H4 (cell line): ENCODE measurements at places on chromosomes 12 and 14. TPM values are rescaled to one million over a fixed set of nuclear protein-coding genes. Genes with fewer than 3 reads are reported as not detected.

The DDN gene
- 0.06 and 0.14 TPM in 2 replicates for total RNA-seq

The WNT5B gene
- total RNA-seq = 3.8 and 6.4 TPM in 2 replicates

The MAP1LC3B2 gene
- total RNA-seq = 0.41 and 1.6 TPM in 2 replicates

The CMA1 gene
- total RNA-seq = not detected in 2 replicates

The MYO1A gene
- total RNA-seq = not detected in 2 replicates

The COQ6 gene
- total RNA-seq = 19.9 and 38.5 TPM in 2 replicates

The SP1 gene
- total RNA-seq = 26.9 and 33.4 TPM in 2 replicates

The GYS2 gene
- total RNA-seq = not detected in 2 replicates

The POTEM gene
- not detected in 2 replicates for total RNA-seq

The HOXC11 gene
- total RNA-seq = 0.21 and 1.1 TPM in 2 replicates

The PPFIBP1 gene
- total RNA-seq = 15.4 and 15.9 TPM in 2 replicates

The LRP1-AS gene
- not detected in 2 replicates for total RNA-seq

The NXPH4 gene
- total RNA-seq = 5.6 and 10.7 TPM in 2 replicates

The ALDH2 gene
- total RNA-seq = 18.5 and 29.1 TPM in 2 replicates

The GLT8D2 gene
- total RNA-seq = 25.3 and 39.7 TPM in 2 replicates

The IGF1 gene
- total RNA-seq = 0.17 and 0.25 TPM in 2 replicates

The ZNF605 gene
- 1.3 and 4.2 TPM in 2 replicates for total RNA-seq

The CMKLR1 gene
- 1.5 and 1.6 TPM in 2 replicates for total RNA-seq

The VCPKMT gene
- 5.1 and 5.8 TPM in 2 replicates for total RNA-seq

The GPR132 gene
- total RNA-seq = 0.10 TPM in 1 of 2 replicates, not detected in the other

The PRPH gene
- total RNA-seq = 0.10 TPM in 1 of 2 replicates, not detected in the other

The DIO2 gene
- total RNA-seq = 37.3 and 48.7 TPM in 2 replicates
